Cardiac fibroblast (primary cell): ENCODE measurements at places on chromosomes 16 and 17.

DNA sequence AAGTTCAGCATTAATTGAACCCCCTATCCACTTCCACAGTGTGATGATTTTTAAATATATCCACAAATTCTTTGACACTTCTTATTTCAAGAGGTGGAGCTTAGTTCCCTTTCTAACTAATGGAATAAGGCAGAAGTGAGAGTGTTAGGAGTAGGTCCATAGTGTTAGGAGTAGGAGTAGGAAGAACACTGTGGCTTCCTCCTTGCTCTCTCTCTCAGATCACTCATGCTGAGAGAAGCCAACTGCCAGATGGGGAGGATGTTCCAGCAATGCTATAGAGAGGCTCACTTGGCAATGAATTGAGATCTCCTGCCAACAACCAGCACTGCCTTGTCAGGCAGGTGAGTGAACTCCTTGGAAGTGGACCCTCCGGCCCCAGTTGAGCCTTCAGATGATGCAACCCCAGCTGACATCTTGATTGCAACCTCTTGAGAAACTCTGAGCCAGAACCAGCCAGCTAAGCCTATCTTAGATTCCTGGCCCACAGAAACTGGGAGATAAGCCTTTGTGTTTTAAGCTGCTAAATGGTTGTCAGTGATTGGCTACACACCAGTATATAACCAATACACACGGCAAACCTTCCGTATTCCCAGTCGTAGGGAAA, 44.3 kb downstream of the SPECC1 start:
- DNase-seq: no peak

- DNase-seq: no peak
Observed at GRCh38 chr16:19722981-19723380, 4.9 kb downstream of the IQCK start.

DNA sequence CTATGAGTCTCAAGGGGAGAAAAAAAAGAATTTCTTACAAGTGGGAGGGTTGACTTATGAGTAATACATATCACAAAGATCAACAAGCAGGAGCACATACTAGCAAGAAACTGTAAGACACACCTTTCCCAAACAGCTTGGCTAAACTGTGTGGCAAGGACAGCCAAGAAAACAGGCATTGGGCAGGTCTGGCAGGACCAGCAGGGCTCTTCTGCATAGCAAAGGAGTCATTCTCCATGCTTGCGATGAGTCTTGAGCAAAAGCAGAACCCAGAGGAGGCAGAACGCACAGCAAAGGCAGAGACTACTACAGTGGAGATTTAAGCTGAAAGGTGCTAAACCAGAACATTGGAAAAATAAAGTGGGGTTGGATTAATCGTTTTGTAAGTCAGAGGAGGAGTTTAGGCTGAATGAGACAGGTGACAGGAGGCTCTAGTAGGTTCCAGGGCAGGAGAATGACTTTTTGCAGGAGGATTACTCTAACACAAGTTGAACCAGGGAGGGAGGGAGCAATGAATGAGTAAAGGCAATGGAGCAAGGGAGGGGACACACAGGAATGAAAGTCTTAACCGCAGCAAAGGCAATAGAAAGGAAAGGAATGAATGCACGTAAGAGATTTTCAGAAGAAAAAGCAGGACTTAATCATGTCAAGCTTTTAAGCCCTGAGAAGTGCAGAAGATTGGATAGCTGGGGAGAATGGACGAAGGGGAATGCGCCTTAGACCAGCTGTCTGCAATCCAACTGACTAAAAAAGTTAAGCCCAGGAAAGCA, 2.7 kb downstream of the N4BP1 start:
- DNase-seq: peak; percentile 28

DNA sequence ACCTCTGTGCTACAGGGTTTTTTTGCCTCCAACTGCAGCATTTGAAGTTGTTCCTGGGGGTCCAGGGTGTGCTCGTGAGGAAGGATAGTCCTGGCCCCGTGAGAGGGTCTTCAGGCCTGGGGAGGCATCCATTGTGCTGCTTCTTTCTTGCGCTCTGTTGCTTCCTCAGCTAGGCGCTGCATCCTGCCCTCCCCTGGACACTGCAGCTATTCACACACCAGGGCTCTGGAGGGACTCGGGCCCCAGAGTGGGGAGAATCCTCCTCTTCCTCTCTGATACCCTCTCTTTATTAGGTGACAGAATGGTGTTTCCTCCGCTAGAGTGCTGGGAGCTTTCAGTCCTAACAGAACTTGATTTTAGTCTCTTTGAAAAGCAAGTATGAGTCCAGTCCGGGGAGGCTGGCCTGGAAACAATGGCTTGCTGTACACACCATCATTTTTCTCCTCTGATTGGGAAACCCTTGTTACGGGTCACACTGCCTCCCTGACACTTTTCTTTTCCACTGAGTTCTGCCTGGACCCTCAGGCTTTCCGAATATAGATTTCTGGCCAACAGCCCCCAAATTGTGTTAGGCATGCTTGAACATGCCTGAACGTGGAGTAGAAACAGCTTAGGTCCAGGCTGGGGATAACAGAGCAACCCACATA, 81.4 kb upstream of the ELAC2 start:
- no peak for DNase-seq

DNA sequence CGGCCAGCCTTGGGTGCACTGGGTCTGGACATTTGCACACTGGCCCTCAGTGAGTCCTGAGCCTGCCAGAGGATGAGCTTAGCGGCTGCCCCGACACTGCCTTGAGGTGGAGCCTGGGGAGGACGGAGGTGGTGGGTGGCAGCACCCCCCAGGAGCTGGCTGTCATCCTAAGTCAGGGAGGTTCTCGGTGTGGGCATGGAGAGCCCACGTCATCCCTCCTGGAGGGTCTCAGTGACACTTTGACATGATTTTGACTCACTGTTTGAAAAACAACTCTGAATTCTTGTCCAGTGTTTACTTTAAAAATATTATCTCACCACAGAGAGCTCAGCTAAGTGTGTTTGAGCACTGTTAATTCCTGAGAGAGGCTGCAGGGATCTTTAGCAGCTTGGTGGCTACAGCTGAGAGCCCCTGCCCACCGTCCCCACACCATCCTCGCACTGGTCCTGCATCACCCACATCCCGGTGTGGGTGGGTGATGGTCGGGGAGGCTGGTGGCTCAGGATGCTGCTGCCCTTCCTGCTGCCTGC, 63.1 kb downstream of the BANP start:
- DNase-seq: peak; percentile 24

DNA sequence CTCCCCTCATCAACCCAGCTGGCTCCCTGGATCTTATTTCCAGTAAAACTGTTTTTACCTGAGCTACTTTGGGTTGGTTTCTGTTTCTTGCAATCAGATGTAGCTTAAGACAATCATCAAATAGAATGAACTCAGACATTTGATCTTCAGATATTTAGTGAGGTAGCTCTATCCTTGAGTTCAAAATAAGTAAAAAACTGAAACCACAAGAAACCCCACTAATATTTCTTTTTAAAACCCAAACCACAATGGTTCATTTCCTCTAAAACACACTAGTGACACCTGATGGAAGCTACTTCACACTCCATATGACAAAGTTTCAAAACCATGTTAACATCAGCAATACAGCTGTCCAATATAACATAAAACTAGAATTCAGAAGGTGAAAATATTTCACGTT, 37.8 kb downstream of the CACNG1 start:
- no peak for DNase-seq

GRCh38 chr16:23914946-23915530, 79.3 kb downstream of the PRKCB start:
- no peak for DNase-seq

DNA sequence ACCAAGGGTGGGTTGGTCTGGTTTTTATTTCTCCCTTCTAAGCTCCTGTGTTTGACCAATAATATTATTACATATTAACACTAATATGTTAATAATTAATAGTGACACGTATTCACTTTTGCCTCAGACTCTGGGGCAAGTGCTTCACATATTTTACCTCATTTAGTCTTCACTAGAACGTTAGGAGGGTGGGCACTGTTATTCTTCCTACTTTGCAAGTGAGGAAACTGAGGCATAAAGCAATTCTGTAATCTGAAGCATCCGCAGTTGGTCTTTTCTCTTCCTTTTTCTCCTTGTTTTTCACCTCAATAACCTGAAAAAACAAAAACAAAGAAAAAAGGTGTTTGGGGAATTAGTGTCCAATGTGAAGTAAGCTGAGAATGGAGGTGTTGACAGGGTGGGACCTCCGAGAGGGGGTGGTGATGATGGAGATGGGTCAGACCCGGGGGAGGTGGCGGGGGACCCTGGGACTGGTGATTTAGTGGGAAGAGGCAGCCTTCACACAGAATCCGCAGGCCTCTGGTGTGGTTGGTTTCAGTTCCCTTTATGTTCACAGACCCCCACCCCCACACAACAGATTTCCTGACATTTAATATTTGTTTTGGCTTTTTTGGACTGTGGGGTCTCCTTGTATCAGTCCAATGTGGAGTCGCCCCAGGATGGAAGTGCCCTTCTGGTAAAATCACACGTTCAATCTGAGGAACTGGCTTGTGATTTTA, 3.7 kb downstream of the CDH1 start:
- no peak for DNase-seq

GRCh38 chr16:69796285-69797118, 34.4 kb downstream of the WWP2 start:
- peak; percentile 85 for DNase-seq

DNA sequence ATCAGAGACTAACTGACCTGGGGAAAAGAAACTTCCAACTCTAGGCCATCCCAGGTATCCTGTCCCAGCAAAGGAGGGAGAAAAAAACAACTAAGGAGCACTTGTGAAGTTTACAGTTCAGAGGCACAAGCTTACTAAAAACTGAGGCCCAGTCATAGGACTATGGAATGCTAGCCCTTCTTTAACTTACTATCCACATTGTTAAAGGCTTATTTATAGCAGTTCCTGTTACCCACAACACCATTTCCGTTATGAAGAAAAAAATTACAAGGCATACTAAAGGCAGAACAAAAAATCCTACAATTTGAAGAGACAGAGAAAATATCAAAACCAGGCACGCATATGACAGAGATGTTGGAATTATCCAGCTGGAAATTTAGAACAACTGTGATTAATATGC, 159.1 kb downstream of the CDH11 start:
- DNase-seq: peak; percentile 29

DNA sequence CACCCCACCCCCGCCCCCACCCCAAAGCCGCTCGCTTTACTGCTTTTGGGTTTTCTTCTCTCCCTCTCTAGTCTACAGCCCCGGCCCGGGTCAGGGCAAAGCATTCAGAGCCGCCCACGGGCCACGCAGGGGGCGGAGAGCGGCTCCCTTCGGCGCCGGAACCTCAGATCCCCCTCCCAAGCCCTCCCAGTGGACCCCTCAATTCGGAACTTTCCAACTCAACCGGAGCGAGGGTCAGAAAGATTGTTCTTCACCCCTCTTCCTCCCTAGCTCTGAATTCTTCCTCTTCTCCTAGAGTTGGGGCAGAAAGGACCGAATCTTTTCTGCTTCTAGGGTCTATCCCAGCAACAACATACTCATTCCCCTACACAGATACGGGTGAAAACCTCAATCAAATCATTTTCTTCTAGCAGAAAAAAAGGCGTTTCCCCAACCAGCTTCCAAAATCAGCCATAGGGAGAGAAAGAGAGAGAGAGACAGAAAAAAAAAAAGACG, 1.0 kb downstream of the HOXB2 start:
- DNase-seq: no peak

- no peak for DNase-seq
Observed at GRCh38 chr16:75584108-75584507, 17.9 kb downstream of the GABARAPL2 start.

- no peak for DNase-seq
Observed at GRCh38 chr17:5424909-5425308, 4.9 kb downstream of the RPAIN start.

- no peak for DNase-seq
Observed at GRCh38 chr17:45430738-45431530, 1.7 kb downstream of the ARHGAP27 start.

- DNase-seq: peak; percentile 97
Observed at GRCh38 chr17:75785016-75785890, 647 bp downstream of the UNK start.

GRCh38 chr17:7538891-7539545, 9.8 kb upstream of the TNFSF12 start:
- DNase-seq: peak; percentile 14

- DNase-seq: peak; percentile 53
Observed at GRCh38 chr17:46061435-46061834, 62.4 kb downstream of the STH start.

DNA sequence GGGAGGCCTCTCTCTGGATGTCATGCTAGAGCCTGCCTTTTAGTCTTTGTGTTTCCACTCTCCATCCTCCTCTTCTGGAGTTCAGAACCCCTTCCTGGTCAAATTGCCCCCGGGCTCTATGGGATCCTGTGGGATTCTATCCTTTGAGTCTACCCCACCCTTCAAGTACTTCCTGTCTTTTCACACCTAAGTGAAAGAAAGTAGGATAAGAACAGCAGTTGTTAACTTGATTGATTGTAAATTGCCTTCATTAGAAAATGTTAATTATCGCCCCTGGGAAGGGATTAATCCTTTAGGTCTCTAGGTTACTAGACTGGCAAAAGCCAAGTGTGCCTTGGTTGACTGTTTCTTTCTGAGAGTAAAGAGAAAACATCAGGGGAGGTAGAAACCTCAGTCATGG, 30.1 kb downstream of the PRKCB start:
- DNase-seq: no peak

GRCh38 chr16:18839555-18839954, 38.2 kb upstream of the ARL6IP1 start:
- no peak for DNase-seq
